HL-60 (cell line): ENCODE measurements at places on chromosomes 11 and 22.

- DNase-seq, result no peak
These were observed 374.2 kb upstream of the LARGE1 start for GRCh38 chr22:34294476-34294875.

DNA sequence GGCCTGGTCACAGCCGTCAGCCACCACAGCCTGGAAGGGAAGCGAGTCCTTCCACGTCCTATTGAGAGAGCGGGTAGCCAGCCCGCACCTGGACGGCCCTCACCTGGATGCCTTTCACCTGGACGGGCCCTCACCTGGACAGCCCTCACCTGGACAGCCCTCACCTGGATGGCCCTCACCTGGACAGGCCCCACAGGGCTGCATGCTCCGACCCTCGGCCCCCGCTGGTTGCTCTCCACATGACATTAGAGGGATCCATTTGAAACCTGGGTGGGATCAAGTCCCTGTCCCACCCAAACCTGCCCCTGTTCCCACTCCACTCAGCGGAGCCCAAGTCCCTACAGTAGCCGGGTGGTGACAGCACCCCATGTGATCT lies 3.7 kb downstream of the C1QTNF6 start:
- DNase-seq, result no peak

DNA sequence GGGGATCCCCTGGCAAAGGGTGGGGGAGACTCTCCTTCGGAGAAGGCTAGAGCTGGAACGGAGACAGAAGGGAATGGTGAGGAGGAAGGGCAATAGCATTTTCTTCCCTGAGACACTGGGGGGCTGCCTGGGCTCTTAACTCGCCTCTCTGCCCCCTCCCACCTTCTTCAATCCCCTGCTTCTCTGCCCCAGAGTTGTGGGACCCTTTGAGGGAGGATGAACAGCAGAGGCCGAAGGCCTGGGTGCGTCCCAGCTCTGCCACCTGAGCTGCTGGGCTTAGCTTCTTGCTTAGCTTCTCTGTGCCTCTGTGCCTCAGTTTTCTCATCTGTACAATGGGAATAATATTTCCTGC lies 72.4 kb downstream of the RTL6 start:
- DNase-seq, result no peak

DNA sequence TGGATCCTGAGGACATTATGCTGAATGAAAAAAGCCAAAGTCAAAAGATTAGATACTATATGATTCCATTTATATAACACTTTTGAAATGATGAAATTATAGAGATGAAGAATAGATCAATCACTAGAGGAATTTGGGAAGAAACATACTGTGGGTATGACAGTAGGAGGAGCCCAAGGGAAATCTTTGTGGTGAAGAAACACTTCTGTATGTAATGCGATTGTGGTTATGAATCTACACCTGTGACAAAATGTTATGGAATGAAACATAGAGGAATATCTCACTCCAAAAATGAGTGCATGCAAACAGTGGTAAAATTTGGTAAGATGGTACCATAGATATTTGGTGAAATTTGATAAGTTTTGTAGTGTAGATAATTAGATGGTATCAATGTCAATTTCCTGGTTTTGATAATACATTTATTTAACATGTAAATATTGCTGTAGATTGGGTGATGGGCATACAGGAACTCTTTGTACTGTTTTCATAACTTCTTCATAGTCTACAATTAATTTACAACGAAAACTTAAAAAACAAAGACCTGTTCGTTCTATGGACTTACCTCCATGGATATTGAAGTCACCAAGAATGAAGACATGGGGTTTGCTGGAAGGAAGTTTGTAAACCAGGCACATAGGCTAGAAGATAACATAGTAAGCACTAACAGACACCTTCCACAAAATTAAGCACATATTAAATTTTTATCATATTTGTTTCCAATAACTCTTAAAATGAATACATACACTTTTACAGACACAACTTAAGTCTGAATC lies 11.5 kb downstream of the MRGPRX1 start:
- DNase-seq, result no peak

DNA sequence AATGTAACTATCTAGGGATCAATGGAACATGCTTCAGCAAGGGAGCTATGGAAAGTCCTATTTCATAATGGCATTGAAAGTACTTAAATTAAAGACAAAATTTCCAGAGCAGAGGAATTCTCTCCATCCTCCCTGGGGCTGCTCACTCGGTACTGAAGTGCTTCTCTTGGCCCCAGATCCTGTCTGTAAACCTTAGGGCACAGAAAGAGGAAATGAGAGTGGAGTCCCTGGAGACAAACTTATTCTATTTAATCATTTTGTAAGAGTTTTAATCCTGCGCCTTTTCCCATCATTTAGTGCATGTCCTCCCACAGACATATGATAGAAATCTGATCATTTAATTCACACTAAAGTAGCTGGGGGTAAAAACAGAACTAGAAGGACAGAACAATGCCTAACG lies 20.9 kb upstream of the PAMR1 start:
- no peak for DNase-seq

DNA sequence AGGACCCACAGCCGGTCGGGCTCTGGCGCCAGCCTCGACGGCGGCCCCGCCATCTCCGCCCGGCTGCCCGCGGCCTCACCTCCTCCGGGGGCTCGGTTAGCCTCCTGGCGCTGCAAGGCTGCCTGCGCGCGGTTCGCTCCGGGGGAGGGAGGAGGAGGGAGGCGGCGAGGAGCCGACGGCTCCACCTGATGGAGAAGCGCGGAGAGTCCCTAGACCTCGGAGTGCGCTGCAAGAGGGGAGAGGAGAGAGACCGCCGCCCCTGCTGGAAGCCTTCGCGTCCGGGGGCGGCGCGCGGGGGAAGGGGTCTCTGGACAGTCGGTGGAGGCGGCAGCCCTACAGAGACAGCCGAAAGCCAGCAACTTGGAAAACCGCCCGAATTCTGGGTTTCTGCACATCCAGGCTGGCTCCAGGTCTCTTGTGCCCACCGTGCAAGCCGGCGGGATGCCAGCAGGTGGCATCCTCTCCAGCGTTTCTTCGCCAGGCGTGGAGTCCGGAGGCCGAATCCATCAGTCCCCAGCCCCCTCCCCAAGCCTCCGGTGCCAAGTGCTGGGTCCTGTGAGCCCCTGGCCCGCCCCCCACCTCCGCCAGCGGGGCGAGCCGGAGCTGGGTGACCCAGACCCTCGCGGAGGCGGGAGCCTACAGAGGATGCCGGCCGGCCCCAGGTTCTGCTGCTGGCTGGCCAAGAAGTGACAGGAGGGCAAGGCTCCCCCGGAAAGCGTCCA lies 2.9 kb upstream of the KIRREL3 start:
- DNase-seq, result no peak

GRCh38 chr11:108242422-108242821 lies 19.6 kb downstream of the ATM start:
- no peak for DNase-seq
